ENCODE measurements at places on chromosomes 7 and 10. TPM values are rescaled to one million over a fixed set of nuclear protein-coding genes. Genes with fewer than 3 reads are reported as not detected.

DNA sequence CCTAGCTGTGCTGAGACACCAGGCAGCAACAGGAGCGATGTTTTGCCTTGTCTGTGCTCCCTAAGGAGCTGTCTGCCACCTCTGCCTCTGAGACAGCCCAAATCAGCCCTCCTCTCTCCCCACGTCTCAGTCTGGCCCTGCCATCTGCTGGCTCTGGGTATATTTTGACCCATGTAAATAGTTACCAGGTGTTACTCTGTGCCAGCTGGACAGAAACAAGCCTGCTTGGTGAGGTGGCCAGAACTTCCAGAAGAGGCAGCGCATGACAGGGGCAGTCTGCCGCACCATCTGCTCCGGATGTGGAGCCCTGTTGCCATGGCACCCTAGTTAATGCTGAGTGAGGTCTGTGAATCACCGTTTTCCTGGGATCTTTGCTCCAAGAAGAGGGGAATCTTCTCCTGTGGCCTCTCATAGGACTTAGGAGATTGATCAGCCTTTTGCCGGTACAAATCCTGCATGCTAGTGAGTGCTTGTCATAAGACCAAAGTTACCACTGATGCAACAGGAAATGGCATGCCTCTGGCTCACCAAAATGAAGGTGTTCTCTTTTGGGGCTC, 31.8 kb downstream of the GSTO2 start:
- peak; percentile 84 for DNase-seq

- no peak for DNase-seq
These were observed 74.0 kb upstream of the TRIL start for GRCh38 chr7:29032146-29032545.

DNA sequence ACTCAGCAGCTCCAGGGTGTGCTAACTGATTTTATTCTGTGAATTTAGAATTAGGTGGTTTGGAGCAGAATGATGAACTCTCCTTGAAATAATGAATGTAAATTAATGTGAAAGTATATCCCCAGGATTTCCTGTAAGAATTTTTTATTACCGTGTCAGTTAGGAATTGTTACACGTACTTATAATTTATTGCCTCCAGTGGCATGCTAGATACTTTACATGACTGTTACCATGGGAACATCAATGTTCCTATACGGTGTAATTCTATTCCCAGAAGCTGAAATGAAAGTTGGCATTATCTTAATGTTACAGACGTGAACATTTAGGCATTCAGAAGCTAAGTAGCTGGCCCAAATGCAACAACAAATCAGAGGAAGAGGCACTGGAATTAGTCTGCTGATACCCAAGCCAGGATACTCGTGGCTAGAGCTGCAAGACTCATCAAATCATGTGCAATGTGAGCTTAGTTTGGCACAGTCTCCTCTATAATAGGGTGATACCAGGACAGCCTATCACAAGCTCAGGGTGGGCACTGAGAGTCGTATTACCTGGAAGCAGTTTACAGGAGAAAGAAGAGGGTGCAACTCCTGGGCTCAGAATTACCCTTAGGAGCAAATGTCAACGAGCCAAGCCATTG, 30.0 kb upstream of the PRKAR2B start:
- no peak for DNase-seq

Gene PIP
- not detected for polyA plus RNA-seq

DNA sequence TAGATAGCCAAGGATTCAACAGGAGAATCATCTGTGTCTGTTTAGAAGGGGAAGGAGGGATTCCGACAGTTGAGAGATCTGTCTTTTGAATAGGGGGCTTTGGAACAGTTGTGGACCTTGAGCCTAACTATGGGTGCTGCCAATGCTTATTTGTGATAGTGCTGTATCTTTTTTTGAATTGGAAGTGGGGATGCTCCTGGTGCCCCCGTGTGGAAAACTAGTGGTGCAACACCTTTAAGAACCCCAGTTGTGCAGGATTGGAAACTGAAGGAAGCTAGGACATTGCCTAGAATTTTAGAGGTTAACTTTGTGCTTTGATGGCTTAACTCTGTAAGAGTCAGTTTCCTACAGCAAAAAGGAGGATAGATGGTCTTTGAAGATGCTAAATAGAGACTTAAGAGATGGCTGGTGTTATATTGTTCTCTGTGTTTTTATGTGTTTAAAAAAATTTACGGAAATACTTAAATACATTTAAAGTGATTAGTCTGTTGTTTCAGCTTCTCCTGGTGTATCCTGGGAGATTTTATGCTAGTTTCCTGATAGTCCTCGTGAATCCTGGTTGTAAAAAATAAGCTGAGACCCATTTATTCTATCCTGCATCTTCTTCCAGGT, 69.3 kb downstream of the AP3M1 start:
- no peak for DNase-seq

DNA sequence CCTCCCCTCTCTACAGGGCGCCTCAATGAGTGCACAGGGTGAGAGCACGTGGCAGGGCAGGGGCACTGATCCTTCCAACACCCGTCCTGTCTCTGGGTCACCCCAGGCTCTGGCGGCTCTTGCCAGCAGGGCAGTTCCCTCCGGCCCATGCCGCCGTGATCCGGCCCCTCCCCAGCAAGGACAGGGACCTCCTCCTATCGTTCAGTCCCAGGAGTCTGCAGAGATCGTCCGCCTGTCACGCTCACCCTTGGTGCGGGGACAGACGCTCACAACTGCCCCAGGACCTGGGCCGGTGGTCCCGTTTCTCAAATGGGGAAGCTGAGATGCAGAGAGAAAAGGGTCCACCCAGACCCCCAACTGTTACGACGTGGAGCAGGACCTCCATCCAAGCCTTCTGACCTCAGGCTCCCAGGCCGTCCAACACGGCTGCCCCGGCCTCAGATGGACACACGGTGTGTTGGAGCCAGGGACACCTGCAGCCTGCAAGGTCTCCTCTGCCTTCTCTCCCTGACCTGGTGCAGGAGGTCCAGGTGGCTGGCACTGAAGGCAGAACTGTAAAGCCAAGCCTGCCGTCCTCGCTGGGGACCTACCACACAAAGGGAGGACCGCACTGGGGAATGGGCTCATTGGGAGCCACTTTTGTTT, 248.9 kb downstream of the ELFN1 start:
- peak; percentile 56 for DNase-seq

GRCh38 chr10:110696436-110696835, 52.3 kb downstream of the RBM20 start:
- DNase-seq = no peak

Gene PTPRZ1
- polyA plus RNA-seq = 1.6 TPM

DNA sequence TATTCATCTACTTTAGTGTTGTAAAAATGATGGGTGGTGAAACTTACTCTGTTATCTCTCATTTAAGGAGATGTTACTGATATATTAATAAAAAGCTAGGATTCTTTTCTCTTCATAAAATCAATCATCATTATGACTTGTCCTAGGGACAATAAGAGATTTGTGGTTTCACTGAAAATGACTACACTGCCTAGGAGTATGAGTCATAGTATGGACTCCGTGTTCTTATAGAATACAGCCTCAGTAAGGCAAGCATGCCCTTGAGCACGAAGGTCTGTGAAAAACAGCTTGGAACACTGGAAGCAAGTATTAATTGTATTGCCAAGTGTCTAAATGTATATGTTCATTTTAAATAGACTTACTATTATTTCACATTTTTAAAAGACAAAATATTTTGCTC, 749.2 kb upstream of the PCDH15 start:
- no peak for DNase-seq

Gene HKDC1
- 0.05 TPM for polyA plus RNA-seq

- DNase-seq = no peak
These were observed at the start of gene C1QL3 for GRCh38 chr10:16521311-16522016. Gene C1QL3, minus strand, starts transcription at chr10:16521879. Its CDS starts 814 bp downstream, at chr10:16521065.

DNA sequence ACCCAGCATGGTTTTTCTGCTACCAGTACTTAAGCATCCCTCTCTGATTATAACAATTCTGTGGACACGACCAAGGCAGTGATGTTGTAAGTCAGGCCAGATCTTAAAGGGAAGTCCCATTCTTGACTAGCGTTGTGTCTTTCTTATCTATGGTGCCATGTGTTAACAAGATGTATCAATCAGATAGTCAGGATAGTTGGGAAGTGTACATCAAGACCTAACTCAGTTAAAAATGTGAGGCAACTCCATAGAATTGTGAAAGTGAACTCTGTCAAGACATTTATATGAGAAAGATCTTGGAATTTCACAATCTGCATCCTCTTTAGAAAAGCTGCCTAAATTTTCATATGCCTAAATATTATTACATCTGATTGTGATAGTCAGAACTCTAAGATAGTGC, 341.7 kb upstream of the SEMA3D start:
- DNase-seq = no peak

- DNase-seq = no peak
These were observed 198.9 kb upstream of the AUTS2 start for GRCh38 chr7:69399401-69399800.

Gene NAT16
- polyA plus RNA-seq = not detected

- no peak for DNase-seq
These were observed 263.0 kb upstream of the NEBL start for GRCh38 chr10:21160116-21160515.

GRCh38 chr7:2873146-2873545, 29.0 kb upstream of the GNA12 start:
- no peak for DNase-seq

DNA sequence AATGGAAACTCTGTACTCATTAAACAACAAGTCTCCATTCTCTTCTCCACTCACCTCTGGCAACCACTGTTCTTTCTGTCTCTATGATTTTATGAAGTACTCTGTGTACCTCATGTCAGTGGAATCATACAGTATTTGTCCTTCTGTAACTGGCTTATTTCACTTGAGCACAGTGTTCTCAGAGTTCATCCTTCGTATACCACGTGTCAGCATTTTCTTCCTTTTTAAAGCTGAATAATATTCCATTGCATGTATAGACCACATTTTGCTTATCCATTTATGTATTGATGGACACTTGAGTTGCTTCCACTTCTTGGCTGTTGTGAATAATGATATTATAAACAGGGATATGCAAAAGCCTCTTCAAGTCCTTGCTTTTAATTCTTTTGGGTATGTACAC, 333.0 kb upstream of the ZNF32 start:
- DNase-seq = no peak

DNA sequence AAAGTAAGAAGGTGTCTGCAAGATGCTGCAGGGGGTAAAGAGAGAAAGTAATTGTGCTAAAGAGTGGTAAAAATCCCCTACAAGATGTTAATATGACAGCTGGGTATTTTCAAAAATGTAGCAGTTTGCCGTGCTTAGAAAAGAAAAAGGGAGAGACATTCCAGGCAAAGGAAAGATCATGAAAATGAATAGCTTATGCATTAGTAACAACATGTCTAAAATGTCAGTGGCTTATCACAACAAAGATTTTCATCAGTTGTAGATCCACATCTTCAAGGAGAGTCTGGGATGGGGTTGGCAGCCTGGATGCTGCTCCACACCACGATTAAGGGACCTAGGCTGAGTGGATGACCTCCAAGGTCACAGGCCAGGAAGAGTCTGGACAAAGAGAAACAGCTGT, 920.9 kb downstream of the GRID1 start:
- DNase-seq = no peak

DNA sequence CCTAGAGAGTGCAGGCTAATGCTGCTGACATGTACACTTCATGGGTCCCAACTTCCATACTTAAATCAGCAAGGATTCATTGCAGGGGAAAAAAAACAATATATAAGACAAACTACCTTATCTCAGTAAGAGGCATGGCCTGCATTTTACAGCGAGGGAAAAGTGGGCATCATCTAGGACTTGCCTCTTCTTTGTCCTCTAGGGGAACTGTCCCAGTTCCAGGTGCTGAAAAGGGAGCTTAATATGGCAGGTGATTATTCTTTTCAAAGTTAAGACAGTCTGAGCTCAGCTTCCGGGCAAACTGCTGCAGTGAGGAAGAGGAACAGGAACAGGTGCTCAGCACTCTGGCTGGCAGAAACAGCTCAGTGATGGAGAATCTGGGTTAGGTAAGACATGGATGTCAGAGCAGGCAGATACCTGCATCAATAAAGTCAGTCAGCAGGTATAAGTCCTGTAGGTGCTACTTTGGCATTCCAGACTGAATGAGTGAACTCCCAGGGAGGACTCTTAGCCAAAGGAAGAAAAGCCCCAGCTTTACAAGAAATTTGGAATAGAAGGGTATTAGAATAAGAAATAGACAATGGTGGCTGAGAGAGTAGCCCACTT, 147.2 kb downstream of the TMEM178B start:
- DNase-seq = no peak

DNA sequence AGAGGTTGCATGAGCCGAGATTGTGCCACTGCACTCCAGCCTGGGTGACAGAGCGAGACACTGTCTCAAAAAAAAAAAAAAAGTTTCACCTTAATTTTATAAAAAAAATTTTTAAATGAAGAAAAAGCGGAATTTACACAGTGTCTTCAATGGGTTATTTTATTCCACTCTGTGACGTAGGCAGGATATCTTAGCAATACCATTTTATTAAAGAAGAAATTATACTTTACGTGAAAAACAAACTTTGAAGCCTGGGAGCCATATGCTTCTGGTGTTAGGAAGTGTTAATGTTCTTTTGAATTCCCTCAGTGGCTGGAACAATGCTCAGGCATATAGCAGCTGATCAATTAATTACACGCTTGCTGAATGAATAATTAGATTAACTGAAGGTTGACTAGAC, 77.7 kb downstream of the CLEC2L start:
- no peak for DNase-seq

Gene RNF32
- 0.48 TPM for polyA plus RNA-seq

Gene PPP1R9A
- 3.7 TPM for polyA plus RNA-seq

Gene LIPK
- not detected for polyA plus RNA-seq

GRCh38 chr7:98354511-98355249, 46.2 kb downstream of the BAIAP2L1 start:
- no peak for DNase-seq

Gene FGFBP3
- polyA plus RNA-seq = 0.45 TPM

DNA sequence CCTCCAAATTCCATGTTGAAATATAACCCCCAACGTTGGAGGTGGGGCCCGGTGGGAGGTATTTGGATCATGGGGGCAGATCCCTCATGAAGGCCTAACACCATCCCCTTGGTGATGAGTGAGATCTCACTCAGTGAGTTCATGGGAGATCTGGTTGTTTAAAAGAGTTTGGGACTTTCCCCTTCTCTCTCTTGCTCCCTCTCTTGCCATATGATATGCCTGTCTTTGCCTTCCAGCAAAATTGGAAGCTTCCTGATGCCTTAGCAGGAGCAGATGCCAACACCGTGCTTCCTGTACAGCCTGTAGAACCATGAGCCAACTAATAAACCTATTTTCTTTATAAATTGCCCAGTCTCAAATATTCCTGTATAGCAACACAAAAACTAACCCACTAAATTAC, 55.7 kb upstream of the CDK1 start:
- DNase-seq = no peak

Gene CLRN3
- polyA plus RNA-seq = not detected

Gene MNX1
- polyA plus RNA-seq = not detected

Gene C10orf62
- polyA plus RNA-seq = 0.20 TPM

Gene MKI67
- 0.05 TPM for polyA plus RNA-seq

Gene AKR1C4
- not detected for polyA plus RNA-seq

DNA sequence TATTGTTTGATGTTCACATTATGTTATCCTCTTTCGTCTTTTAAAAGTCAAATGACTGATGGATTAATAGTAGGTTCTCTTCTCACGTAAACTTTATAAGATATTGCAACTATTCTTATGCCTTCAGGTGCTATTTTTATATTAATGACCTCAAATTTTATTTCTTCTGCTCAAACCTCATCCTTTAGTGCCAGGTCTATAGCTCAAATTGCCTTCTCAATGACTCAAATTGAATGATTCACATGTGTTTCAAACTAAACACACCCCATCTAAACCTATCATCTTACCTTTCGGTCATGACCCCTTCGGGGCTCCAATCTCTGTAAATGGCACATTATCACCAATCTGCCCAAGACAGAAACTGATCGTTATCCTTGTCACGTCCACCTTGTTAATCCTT, 22.0 kb upstream of the LIPF start:
- DNase-seq = no peak
